ENCODE measurements at places on chromosomes 13 and 19.

DNA sequence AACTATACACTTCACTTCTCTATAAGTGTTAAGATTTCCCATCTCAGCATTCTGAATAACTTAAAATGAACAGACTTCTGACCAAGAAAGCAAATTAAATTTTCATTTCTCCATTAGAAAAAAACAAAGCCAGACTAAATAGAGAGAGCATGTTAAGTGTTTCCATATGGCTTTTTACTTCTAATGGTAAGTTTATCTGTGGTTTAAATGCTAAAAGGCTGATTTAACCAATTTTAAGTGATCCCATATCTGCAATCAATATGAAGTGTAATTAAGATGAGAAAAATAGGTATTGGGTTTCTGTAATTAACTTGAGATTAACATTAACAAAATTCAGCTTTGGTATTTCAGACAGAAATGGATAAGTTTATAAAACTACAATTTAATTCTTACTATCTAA lies 107.8 kb downstream of the ELF1 start:
- no peak for DNase-seq

DNA sequence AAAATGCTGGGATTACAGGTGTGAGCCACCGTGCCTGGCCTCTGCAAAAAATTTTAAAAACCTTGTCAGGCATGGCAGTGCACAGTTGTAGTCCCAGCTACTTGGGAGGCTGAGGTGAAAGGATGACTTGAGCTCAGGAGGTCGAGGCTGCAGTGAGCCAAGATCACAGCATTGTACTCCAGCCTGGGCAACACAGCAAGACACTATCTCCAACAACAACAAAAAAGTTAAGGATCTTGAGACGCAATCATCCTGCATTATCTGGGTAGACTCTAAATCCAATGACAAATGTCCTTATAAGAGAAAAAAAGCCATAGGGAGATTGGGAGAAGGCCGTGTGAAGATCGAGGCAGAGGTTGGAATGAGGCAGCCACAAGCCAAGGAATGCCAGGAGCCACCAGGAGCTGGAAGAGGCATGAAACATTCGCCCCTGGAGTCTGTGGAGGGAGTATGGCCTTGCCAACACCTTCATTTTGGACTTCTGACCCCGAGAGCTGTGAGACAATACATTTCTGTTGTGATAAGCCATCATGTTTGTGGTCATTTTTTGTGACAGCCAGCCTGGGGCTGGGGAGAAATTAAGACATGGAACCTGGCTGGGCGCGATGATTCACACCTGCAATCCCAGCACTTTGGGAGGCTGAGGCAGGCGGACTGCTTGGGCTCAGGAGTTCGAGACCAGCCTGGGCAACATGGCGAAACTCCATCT lies 5.1 kb upstream of the CA11 start:
- no peak for DNase-seq

DNA sequence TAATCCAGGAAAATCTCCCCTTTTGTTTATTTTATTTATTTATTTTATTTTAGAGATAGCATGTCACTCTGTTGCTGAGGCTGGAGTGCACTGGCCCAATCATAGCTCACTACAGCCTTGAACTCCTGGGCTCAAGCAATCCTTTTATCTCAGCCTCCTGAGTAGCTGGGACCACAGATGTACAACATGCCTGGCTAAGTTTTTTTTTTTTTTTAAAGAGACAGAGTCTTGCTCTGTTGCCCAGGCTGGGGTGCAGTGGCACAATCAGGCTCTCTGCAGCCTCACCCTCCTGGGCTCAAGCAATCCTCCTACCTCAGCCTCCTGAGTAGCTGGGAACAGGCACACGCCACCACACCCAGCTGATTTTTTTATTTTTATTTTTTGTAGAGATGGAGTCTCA lies 6.3 kb upstream of the PDCD2L start:
- no peak for DNase-seq

DNA sequence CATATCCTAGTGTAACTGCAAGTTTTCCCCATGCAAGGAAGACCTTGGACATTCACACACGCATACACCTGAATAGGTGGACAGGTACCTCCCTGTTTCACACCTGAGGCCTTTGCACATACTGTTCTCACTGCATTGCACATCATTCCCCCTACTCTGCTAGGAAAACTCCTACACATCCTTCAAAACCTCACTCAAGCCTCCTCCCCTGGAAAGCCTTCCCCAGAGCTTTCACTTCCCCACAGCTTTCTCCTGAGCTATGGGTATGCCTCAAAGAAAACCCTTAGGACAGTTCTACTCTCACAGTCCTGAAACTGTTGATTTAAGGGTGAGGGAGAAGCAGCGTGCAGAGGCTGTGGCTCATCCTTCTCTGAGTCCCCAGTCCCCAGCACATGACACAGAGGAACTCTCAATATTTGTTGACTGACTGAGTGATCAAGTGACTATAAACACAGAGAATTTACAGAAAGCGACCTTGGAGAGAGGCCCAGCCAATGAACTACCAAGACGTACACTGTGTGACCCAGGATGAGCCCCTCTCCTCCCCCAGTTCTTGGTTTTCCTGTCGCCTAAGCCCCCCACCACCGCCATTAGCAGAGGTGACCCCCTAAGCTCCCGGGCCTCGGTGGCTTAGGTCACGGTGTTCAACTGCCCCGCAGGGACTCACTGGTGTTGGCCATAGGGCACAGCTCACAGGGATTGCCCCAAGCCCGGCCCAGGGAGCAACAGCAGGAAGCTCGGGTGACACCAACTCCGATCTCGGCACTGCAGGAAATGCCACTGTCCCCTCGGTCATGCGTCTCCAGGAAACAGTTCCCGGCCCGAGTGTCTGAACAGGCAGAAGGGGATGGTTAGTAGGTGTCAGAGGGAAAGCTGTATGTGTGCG lies 40.6 kb downstream of the FBN3 start:
- DNase-seq, result no peak

GRCh38 chr19:27652281-27652680 lies 1560.7 kb downstream of the UQCRFS1 start:
- DNase-seq, result no peak

DNA sequence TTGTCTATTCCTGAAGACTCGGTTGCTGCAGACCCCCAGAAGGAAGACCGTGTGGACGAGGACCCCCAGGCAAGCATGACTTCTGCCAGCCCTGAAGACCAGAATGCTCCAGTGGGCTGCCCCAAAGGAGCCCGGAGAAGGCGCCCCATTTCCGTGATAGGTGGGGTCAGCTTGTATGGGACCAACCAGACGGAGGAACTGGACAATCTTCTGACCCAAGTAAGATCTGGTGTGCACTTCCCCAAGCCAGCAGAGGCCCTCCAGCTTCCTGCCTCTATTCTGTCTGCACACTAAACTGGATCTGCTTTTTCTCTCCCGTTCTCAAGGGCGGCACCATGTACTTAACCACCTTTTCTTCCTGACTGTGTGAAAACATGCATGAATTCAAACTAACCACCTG lies 59.8 kb upstream of the C1QTNF9 start:
- no peak for DNase-seq

- no peak for DNase-seq
These were observed 69.9 kb downstream of the CACNA1A start for GRCh38 chr19:13436352-13436751.

- DNase-seq, result no peak
These were observed 118.1 kb upstream of the SOX1 start for GRCh38 chr13:111948811-111949210.

GRCh38 chr13:101013245-101013644 lies 338.6 kb upstream of the TMTC4 start:
- DNase-seq, result no peak

GRCh38 chr19:46571495-46571894 lies 29.6 kb upstream of the CALM3 start:
- no peak for DNase-seq

Data from GM19239 (cell line).